Mesothelial cell of epicardium (in vitro differentiated cells): ENCODE measurements at places on chromosomes 16 and 17. TPM values are rescaled to one million over a fixed set of nuclear protein-coding genes. Genes with fewer than 3 reads are reported as not detected.

CNGB1 gene
- 0.07 to 0.27 TPM (median 0.14 TPM) in 3 replicates for total RNA-seq

HSDL1 gene
- total RNA-seq, result 47.6 to 50.0 TPM (median 48.9 TPM) in 3 replicates

CFAP97D1 gene
- total RNA-seq, result 0.07 TPM in 1 of 3 replicates, not detected in the others

TAF15 gene
- total RNA-seq, result 218 to 235 TPM (median 225 TPM) in 3 replicates

EFNB3 gene
- 27.3 to 28.2 TPM (median 28.1 TPM) in 3 replicates for total RNA-seq

KARS1 gene
- 110 to 117 TPM (median 114 TPM) in 3 replicates for total RNA-seq

CTF1 gene
- 9.1 to 11.5 TPM (median 10.3 TPM) in 3 replicates for total RNA-seq

DRG2 gene
- 48.6 to 51.2 TPM (median 49.1 TPM) in 3 replicates for total RNA-seq

ODAD4 gene
- total RNA-seq, result 1.3 to 2.1 TPM (median 1.7 TPM) in 3 replicates

ICAM2 gene
- total RNA-seq, result 0.22 TPM in 1 of 3 replicates, not detected in the others

CFAP119 gene
- 6.0 to 7.4 TPM (median 6.3 TPM) in 3 replicates for total RNA-seq

TNK1 gene
- total RNA-seq, result 8.2 to 9.9 TPM (median 9.0 TPM) in 3 replicates

GALR2 gene
- not detected in 3 replicates for total RNA-seq

RNF227 gene
- total RNA-seq, result 3.0 to 3.4 TPM (median 3.1 TPM) in 3 replicates

NFATC2IP gene
- total RNA-seq, result 48.6 to 58.2 TPM (median 48.7 TPM) in 3 replicates

CA4 gene
- not detected in 3 replicates for total RNA-seq

SLFN12L gene
- total RNA-seq, result 0.09 to 0.18 TPM (median 0.09 TPM) in 3 replicates

PLEKHG4 gene
- total RNA-seq, result 13.4 to 15.5 TPM (median 15.4 TPM) in 3 replicates

CETP gene
- 0.13 TPM in 1 of 3 replicates, not detected in the others for total RNA-seq

OR3A2 gene
- total RNA-seq, result not detected in 3 replicates

SPPL2C gene
- total RNA-seq, result not detected in 3 replicates
